ENCODE measurements at places on chromosomes 6 and 20.

- DNase-seq = no peak
These were observed 282.7 kb downstream of the ADGB start for GRCh38 chr6:146881228-146882181.

DNA sequence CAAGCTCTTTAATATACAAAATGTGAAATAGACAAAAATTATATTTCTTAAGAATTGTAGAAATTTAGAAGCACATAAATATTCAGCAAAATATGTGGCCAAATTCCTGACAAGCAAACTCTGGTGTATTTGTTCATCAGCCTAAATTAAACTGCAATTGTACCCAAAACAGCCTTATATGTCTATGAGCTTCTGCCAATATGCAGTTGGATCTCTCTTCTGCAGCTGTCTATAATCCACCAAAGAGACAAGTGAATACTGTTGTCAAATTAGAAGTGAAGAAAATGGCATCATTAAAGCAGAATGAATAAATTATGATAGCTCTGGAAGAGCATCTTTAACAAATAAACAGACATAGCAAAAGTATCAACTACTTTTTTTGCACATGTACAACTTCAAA is 755.7 kb downstream of the GRIK2 start:
- no peak for DNase-seq

- no peak for DNase-seq
These were observed 37.0 kb upstream of the POU3F2 start for GRCh38 chr6:98797217-98797994.

- DNase-seq = no peak
These were observed 780 bp downstream of the ARMC12 start for GRCh38 chr6:35737413-35738211.

GRCh38 chr20:33172781-33173180 is 4.8 kb downstream of the BPIFA2 start:
- DNase-seq = no peak

GRCh38 chr6:117418320-117418719 is 7.4 kb downstream of the ROS1 start:
- DNase-seq = no peak

GRCh38 chr6:89350281-89350966 is 2.1 kb downstream of the UBE2J1 start:
- DNase-seq = no peak

DNA sequence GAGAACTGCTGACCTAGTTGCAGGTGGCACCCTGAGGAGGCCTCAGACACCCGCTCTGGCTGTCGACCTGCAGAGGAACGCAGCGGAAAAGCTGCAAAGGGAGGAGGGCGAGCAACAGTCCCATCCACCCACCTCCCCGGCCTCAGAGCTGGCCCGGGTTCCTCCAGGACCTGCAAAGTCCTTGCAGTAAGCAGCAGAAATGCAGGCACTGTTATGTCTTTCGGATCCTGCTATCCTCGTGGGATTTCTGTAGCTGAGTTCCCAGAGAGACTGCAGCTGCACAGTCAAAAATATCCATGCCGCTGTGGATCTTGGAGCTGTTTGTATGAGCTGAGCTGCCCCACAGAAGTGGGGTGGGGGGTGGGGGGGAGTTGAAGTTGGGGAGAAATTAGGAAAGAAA is 251.3 kb downstream of the ANKRD60 start:
- DNase-seq = no peak

DNA sequence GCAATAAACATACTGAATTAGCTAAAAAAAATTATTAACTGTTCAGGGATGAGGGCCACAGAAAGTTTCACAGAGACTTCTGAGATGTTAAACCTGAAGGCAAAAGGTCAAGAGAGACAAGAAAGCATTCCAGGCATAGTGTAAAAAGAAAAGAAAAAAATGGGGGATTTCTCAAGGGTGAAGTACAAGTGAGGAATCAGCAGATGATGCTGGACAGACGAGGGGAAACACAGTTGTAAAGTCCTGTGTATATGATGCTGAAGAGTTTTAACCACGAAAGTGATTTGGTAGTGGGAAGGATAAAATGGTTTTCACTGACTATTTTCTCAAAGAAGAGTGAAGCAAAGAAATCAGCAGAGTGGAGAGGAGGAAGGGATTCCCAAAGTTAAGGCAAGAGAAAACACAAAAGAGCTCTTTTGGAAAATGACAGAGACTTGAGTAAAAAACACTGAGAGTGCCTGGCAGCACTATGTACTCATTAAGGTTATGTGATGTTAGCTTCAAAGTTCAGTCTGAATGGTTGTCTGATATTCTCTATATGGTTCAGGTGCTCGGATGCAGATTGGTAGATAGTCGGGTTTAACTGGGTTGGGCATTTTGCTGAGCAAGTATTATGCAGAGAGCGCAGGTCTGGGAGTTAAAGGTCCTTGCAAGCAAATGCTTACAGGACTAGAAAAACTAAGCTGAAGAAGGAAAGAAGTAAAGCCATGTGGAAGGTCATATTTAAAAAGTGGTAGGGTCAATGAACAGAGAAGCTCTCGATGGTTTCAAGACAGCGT is 16.4 kb downstream of the RAB23 start:
- no peak for DNase-seq

DNA sequence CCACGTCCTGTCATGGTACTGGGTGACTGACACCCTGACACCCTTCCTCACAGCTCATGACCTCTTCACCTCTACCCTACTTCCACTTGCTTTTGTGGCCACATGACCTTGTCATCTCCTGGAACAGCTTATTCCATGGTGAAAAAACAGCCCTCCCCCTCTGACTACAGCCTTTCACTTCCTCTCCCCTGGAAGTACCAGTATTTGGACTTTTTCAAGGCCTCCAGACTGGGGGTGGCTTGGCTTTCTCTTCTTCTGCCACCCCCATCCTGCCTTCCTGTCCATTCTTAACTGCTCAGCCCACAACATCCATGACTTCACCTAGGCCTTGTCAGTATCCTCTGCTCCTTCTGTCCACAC is 168.4 kb downstream of the CARMIL1 start:
- DNase-seq = no peak

GRCh38 chr20:48910347-48910781 is 11.1 kb upstream of the ARFGEF2 start:
- DNase-seq = peak; percentile 12

DNA sequence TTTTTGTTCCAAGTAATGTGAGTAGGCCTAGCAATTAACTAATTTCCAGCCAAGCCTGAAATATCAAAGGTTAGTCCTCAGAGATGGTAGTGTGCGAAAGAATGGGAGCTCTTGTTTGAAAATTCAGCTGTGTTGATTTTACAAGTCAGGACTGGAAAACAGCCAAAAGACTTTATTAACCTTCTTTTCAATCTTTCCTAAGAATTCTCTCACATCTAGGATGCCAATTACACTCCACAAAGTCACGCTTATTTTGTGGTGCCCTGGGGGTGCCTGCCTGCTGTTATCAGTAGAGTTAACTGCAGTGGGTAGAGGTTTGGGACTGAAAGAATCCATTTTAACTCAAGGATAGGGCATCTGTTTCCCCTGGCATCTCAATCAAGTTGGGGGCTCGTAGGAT is 30.7 kb upstream of the MAP3K4 start:
- DNase-seq = no peak

DNA sequence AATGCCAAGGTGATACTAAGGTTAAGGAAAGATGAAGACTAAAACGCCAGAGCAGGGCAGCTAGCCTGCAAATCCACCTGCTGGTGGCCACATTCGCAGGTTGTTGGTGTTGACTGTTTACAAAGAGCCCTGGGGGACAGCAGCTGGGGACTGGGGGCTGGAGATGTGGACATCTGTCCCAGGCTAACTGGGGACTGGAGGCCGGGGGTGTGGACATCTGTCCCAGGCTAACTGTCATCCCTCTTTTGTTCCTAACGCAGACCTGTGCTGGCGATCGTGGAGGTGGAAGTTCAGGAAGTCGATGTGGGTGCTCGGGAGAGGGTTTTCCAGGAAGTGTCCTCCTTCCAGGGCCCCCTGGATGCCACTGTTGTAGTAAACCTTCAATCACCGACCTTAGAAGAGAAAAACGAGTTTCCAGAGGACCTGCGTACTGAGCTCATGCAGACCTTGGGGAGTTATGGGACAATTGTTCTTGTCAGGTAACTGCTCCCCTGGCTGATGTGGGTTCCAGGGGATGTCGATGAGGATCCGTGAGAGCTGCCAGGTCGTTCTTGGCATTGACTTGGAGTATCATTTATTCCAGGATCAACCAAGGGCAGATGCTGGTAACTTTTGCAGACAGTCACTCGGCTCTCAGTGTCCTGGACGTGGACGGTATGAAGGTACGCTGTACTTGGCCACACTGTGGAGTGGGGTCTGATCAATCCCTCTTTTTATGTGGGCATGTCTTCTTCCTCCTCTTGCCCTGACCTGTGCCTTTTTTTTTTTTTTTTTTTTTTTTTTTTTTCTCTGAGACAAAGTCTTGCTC is 87.0 kb downstream of the SERAC1 start:
- no peak for DNase-seq

DNA sequence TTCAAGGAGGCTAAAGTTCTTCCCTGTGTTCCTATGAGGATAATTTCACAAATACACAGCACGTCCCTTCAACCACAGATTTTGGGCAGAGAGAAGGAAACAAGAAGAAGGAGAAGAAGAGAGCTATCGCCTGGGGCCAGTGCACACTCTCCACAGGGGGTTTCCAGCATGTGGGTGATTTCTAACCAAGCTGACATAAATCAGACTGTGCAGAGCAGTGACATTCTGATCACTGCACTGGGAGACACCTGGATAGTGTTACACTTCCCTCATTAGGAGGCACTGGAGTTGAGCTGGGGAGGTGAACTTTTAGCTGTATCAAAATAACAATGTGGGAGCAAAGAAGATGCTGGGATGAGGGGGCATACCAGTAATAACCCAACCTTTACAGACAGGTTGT is 71.8 kb upstream of the CENPW start:
- no peak for DNase-seq

- no peak for DNase-seq
These were observed 40.5 kb upstream of the ZBTB24 start for GRCh38 chr6:109523478-109523877.

GRCh38 chr20:62344782-62345181 is 22.3 kb downstream of the LAMA5 start:
- DNase-seq = no peak

GRCh38 chr6:41122918-41123317 is 31.2 kb downstream of the TREML1 start:
- no peak for DNase-seq

Data from activated CD4-positive, alpha-beta T cell treated with anti-CD3 and anti-CD28 coated beads, Interleukin-2, amount 50 U/mL, for 1 hour (primary cell).